ENCODE measurements at places on chromosomes 7 and 10.

DNA sequence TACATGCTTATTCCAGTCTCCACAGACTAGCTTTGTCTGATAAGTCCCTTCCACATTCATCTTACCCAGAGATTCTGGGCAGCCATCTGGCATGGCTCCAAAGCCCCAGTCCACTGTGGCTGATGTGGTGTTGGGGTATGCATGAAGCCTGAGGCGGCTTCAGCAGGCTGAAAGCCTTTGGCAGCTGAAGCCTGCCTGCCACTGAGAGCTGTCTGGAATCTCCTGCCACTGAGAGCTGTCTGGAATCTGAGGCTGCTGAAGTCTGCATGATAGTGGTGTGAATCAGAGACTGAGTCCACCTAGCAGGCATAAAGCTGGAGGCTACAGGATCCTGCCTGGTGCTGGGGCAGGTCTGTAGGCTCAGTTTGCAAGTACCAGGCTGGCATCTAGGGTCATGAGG is 87.1 kb downstream of the DYNC1I1 start:
- no peak for DNase-seq

DNA sequence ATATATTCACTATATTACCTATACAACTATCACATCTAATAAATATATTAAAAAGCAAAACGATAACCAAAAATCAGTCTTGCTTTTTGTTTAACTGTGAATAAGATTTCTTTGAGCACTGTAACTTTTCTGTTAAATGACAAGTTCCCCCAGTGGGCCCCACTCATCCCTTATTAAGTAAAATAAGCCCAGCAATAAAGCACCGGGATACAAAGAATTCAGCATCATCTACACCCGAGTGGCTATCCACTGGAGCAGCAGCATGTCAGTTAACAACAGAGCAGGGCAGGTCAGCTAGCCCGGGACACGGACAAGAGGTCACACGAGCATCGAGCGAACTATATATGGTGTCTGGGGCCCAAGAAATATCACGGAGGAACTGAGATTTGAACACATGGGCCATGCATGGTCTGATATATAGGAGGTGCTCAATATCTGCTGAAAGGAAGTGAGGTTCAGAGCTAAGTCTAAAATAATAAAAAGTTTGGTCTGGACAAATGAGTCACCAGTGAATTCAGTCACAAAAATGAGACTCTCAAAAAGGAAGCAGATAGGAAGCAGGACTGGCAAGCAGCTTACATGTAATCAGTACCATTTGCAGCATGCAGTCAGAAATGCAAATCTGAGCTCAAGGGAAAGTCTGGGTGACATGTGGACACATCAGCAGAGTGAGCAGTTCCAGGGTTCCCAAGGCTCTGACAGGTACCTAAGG is 4.1 kb downstream of the ERCC6 start:
- DNase-seq, result no peak

- no peak for DNase-seq
Measured at GRCh38 chr7:11231190-11231589, 257.5 kb downstream of the PHF14 start.

DNA sequence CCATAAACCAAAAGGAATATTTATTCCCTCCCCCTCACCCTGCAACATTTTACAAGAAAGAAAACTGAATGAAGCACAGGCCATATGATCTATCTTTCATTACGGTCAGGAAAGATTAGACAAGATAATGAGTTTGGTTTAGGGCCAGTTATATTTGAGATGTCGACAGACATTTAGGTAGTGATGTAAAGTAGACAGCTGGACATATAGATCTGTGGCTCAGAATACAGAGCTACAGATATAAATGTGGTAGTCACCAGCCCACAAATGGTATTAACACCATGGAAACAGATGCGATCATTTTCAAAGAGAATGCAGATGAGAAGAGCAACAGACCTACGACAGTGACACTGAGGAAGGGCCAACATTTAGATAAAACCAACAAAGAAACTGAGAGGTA is 142.5 kb downstream of the SRPK2 start:
- no peak for DNase-seq

DNA sequence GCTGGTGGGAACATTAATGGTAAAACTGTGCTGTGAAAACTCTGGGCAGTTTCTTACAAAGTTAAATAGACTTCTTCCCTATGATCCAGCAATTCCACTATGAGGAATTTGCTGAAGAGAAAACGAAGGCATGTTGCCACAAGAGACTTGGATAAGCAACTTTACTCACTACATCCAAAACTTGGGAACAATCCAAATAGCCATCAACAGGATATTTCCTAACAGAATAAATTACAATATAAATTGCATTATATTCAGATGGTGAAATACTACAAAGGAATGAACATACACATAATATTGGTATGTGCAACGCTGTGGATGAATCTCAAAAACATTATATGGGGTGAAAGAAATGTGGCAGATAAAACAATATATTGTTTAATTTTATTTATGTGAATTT is 21.4 kb upstream of the MKI67 start:
- DNase-seq, result no peak

DNA sequence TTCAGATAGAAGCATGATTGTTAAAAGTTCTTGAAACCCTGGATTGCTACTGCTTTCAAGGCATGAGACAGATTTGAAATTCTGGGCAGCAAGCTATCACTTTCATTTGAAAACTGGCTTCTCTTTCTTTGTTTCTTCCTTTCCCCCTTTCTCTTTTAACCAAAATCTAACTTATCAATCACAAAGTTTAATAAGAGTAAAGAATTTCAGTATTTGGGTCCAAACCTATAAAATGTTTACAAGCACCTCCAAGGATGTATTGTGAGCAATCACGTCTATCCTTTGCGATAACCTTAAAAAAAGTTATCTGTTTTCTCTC is 21.6 kb upstream of the RPA3 start:
- no peak for DNase-seq

DNA sequence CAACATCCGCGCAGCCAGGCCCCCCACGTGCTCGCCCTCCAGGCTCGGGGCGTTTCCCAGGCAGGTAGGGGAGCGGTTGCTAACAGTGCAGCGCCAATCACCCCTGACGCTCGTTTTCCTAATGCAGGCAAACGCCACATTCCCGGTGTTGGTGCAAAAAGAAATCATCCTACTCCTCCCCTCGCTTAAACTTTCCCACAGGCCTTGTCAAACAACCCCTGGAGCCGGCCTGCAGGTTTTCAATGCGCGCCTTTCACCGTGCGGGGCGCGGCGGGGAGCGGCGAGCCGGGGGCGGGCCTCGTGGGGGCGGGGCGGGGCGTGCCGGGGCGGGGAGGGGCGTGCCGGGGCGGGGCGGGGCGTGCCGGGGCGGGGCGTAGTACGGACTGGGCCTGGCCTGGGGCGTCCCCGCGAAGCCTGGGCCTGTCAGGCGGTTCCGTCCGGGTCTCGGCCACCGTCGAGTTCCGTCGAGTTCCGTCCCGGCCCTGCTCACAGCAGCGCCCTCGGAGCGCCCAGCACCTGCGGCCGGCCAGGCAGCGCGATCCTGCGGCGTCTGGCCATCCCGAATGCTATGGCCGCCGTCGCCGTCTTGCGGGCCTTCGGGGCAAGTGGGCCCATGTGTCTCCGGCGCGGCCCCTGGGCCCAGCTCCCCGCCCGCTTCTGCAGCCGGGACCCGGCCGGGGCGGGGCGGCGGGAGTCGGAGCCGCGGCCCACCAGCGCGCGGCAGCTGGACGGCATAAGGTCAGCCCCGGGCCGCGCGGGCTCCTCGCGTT is at the start of gene ECHDC3:
Gene ECHDC3 (plus strand): TSS at position 374 of the 770 bp plus-strand sequence. CDS start 195 bp downstream, at position 569.
- DNase-seq, result peak; percentile 76

DNA sequence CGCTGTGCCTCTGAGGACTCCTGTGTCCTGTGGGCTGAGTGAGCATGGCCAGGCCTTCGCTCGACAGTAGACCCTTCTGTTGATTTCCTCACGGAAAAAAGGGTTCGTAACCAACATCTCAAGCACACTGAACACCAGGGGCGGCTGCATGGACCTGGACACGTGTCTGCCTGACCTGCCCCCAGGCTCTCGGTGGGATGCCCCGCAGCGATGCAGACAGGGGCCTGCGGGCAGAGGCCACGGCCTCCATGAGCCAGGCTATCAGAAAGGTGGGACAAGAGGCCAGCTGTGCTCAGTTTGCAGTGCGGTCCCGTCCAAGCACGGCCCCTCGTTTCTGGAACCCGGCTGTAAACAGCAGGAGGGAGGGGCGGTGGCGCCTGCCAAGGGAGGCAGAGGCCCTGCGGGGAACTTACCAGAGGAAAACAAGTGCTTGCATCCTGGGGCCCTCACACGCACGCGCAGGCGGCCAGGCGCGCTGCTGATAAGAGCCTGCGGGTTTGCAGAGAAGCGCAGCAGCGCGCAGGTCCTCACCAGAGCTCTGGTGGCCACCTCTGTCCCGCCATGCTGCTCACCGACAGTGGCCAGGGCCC is 10.6 kb downstream of the GPR146 start:
- DNase-seq, result peak; percentile 56

- DNase-seq, result no peak
Measured at GRCh38 chr10:92573091-92573797, 649 bp downstream of the IDE start.

- no peak for DNase-seq
Measured at GRCh38 chr10:52746169-52746568, 26.4 kb downstream of the MBL2 start.

DNA sequence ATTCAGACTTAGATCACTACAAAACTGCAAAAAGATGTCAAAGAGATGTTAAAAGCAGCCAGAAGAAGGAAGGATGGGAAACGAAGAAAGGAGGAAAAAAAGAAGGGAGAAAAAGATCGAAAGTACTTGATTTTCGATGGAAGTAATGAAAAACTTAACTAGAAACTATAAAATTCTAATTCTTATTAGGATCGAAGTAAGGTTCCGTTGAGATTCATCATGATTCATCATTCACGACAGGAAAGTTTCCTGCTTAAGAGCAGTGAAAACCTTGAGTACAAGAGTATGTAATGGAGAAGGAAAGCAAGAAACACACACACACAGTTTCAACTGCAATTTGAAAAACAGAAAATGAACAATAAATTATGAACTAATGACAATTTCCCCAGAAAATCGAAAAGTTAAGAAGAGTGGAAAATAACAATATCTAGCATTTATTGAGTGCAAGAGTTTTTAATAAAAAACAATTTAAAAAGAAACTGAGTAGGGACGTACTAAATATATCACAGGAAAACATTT is 1.1 kb upstream of the ING3 start:
- no peak for DNase-seq

GRCh38 chr7:108234281-108234680 is 104.1 kb upstream of the LAMB4 start:
- DNase-seq, result no peak

GRCh38 chr7:73582664-73583202 is 4.4 kb upstream of the TBL2 start:
- no peak for DNase-seq

- DNase-seq, result no peak
Measured at GRCh38 chr10:8300925-8301324, 246.4 kb downstream of the GATA3 start.

All from right kidney (tissue), 9 donors.